ENCODE measurements at places on chromosomes 7 and 10. TPM values are rescaled to one million over a fixed set of nuclear protein-coding genes. Genes with fewer than 3 reads are reported as not detected.

CPA1 gene
- 12.5 TPM for total RNA-seq

CNNM1 gene
- 0.23 TPM for total RNA-seq

DNA sequence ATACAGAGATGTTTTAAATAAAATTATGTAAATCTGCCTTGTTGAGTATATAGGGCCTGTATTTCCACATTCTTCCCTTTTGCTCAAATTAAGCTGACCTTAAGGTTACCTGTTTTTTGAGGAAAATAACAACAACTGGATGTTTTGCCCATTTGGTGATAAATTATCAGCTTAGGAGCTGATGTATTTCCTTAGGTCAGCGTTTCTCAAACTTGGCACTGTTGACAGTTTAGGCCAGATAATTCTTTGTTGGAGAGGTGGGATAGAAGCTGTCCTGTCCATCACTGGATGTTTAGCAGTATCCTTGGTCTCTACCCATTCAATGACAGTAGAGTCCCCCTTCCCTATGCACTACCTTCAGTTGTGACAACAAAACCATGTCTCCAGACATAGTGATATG lies 7.2 kb downstream of the GSTO2 start:
- no peak for DNase-seq

- no peak for DNase-seq
Observed at GRCh38 chr7:138618506-138618905, 82.7 kb downstream of the SVOPL start.

ENKUR gene
- 17.8 TPM for total RNA-seq

Measured in lung (tissue), 17 donors.